ENCODE measurements at places on chromosomes 6 and 20.

DNA sequence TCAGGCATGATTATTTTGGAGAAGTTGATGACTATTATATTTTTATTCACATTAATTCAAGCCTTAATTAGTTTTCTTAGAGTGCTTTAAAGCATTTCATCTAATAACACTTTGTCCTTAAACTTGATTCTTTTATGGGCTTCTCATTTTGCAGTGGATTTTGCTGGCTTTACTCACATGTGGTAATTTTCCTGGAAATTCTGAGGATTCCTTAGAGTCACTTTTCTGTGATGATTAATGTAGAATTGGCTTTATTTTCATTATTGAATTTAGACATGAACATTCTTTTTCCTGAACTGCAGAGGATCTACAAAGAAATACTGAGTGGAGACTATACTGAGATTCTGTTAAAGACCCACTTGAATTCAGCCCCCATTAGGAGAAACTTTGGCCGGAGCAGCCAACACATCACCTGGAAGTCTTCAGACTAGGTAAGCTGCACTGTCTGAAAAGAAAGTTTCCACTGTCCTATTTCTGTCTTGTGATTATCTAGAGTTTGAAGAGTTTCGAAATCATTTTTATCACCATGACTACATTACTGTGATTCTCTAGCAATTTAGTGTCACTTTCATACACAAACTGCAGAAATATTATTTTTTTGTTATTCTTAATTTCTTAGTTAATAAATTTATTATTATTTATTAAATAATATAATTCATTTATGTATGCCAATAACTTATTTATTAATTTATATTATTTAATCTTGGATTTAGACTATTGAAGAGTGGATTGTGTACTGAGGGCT lies 1.9 kb downstream of the RFPL4B start:
- no peak for DNase-seq

GRCh38 chr20:51021067-51022025 lies 1.6 kb downstream of the KCNG1 start:
- no peak for DNase-seq

- no peak for DNase-seq
Measured at GRCh38 chr20:48722002-48722731, 105.6 kb downstream of the PREX1 start.

DNA sequence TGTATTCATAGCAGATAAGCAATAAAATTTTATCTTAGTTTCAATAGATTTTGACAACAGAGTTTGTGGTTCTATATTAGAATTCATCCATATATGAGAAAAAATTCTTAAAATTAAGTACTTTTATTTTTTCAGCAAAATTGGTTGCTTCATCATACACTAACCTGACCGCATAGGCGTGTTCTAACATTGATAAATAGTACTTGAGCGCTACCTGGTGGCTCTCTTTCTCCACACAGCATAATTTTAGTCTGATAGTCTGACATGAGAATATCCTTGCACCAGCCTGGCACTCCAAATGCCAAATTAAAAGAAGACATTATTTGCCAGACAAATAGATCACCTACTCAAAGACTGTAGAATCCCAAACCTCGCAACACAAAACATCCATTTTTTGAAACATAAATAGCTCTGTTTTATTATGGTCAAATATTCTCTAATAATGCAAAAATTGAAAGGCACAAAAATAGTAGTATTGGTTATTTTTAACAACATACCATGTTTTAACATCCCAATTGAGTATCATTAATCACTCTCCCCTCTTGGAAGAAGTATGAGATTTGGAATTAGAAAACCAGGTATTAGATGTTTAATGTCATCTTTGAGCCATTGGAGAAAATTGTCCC lies 33.0 kb upstream of the FILIP1 start:
- peak; percentile 71 for DNase-seq

DNA sequence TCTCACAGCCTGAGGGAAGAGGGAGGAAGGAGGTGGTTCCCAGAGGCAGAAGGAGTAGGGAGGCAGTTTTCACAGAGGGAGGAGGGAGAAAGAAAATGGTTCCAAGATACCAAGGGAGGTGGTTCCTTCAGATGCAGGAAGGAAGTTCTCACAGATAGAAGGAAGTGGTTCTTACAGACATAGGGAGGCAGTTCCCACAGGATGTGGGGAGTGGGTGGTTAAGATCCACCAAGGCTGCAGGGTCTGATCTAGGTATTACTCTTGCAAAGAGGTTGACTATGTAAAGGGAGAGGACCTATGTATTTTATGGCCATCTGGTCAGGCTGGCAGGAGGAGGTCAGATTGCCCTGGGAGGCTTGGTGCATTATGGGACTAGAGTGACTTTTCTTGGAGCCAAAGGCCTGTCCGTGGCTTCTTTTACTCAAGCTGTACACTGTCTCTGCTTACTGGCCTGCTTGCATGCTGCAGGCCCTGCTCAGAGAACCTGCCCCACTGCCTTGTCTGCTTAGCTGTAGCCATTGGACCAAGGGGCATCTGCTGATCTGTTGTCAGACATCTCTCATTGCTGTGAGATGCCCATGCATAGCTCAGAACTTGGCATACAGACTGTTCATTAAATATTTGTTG lies 283.7 kb downstream of the DHX35 start:
- DNase-seq = no peak

- DNase-seq = no peak
Measured at GRCh38 chr6:13769655-13770053, 44.7 kb downstream of the MCUR1 start.

- DNase-seq = no peak
Measured at GRCh38 chr6:132907914-132908313, 93.5 kb downstream of the RPS12 start.

DNA sequence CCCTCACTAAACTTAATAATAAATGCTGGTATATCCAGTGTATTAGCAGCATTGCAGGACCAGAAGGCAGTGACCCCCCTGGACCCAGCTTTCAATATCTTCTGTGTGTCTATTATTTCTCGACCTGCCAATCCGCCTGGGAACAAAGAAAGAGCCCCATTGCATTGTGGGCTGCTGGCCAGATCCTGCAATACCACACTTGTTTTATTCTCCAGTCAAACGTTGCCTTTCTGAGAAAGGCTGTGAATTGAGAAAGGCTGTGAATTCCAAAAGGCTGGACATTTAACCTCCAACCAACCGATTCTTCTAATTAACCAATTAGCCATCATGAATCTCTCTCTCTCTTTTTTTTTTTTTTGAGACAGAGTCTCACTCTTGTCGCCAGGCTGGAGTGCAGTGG lies 1.5 kb upstream of the MTO1 start:
- no peak for DNase-seq

GRCh38 chr20:40486297-40486696 lies 202.7 kb downstream of the MAFB start:
- DNase-seq = no peak

GRCh38 chr20:21206584-21206983 lies 80.7 kb downstream of the KIZ start:
- no peak for DNase-seq

DNA sequence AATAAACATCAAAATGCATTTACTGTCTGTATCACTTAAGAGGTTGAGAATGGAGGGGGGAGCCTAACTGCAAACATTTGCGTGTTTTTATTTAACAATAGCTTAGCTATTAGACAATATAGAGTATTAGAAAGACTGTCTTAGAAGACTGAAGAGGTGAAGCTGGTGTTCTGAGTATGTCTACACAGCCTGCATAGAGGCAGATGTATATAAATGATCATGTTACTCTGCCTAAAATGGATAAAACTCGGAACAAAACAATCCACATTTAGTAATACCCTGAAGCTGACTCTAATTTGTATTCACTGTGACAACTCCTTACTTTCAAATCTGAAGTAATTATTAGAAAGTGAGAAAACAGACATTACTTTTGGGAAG lies 181.9 kb downstream of the GMPR start:
- DNase-seq = no peak

GRCh38 chr20:48262466-48262865 lies 477.2 kb upstream of the SULF2 start:
- DNase-seq = no peak

DNA sequence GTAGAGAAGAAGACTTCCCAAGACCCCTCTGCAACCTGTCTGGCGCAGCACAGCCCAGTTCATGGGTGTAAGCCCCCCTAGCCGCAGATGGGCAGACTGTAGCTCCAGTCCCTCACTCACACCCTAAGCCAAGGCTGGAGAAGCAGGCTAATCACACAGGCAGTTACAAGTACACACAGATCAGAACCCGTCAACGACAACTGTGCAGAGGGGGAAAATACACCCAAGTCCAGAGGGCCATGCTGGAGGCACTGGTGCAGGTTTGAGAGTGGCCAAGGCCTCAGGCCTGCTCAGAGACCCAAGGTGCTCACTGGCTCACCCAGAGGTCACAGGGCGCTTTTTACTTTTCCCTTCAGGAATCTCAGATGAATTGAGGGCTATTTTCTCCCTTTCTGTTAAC lies 106.1 kb downstream of the NOL4L start:
- no peak for DNase-seq

DNA sequence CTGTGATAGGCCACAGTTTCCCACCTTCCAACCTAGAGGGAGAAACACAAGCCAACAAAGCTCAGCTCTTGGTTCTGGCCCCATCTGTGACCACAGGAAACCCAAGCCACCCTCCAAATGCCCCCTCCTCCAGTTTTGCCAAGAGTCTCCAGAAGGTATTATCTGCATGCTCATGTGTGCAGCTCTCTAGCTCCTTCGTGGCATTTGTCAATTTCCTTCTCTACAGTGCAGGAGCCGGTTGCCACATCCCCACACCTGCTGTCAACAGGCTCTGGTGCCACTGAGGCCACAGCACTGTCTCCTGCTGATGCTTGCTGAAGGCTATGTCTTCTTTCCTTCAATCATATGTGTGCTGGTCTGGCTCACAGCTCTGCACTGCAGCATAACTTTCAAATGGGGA lies 177.2 kb downstream of the CLIC5 start:
- no peak for DNase-seq

- DNase-seq = peak; percentile 31
Measured at GRCh38 chr20:5557123-5557522, 193.1 kb upstream of the SHLD1 start.

DNA sequence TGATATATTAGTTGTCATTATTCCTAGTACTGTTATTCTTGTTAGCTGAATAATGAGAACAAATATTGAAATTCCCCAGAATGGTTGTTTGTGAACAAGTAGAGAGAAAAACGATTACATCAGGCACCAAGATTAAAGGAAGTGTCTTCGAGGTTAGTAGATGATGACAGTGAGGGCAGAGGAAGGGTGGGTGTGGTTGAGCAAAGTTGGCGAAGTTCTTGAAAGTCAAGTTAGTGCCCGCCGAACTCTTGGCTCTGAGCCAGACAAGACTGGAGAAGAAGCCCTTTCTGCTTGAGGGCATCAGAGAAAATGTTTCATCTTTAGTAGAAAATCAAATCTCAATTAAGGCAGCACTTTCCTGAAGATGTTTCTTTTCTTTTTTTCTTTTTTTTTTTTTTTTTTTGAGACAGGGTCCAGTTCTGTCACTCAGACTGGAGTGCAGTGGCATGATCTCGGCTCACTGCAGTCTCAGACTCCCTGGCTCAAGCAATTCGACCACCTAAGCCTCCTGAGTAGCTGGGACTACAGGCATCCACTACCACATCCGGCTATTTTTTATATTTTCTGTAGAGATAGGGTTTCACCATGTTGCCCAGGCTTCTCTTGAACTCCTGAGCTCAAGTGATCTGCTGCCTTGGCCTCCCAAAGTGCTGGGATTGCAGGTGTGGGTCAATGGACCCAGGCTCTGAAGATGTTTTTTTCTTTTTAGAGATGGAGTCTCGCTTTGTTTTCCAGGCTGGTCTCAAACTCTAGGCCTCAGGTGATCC lies 77.1 kb downstream of the SGK1 start:
- no peak for DNase-seq

- no peak for DNase-seq
Measured at GRCh38 chr20:50029697-50030461, 47.1 kb downstream of the SNAI1 start.

- DNase-seq = peak; percentile 44
Measured at GRCh38 chr20:37518606-37519507, 2.2 kb upstream of the NNAT start.

GRCh38 chr6:139834232-139834631 lies 459.8 kb upstream of the CITED2 start:
- no peak for DNase-seq

GRCh38 chr6:3940703-3941102 lies 91.5 kb downstream of the FAM50B start:
- DNase-seq = no peak

GRCh38 chr20:5100684-5101347 lies 18.9 kb downstream of the PCNA start:
- peak; percentile 59 for DNase-seq

DNA sequence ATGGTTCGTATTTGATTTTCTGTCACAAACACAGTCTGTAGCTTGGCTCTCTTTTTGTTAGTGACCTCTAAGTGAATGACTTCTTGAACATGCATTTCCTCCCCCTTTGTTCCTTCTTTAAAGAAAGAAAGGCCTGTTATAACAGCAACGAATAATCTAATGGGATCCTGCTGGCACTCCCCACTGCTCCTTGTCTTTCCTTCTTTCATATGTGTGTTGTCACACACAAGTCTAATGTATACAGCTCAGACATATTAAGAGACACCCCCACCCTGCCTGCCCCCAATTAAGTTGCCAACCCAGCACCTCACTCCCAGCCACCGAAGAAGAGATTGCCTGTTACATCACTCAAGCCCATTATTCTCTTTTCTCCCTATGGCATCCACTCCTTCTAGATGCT lies 4.9 kb upstream of the SAMD5 start:
- no peak for DNase-seq
